Stimulated activated CD4-positive, alpha-beta T cell treated with anti-CD3 and anti-CD28 coated beads, Interleukin-1b, Interleukin-23, amount 100 ng/mL, for 48 hours (primary cell): ENCODE measurements at places on chromosomes 1 and 21.

- DNase-seq, result no peak
These were observed 819.3 kb downstream of the BRINP3 start for GRCh38 chr1:189658381-189658780.

- DNase-seq, result no peak
These were observed 1.5 kb downstream of the CACHD1 start for GRCh38 chr1:64471218-64472039.

GRCh38 chr1:57162607-57163261 is 196.9 kb upstream of the C8B start:
- no peak for DNase-seq

- DNase-seq, result no peak
These were observed 31.7 kb upstream of the GPR37L1 start for GRCh38 chr1:202090994-202091393.

GRCh38 chr1:115694805-115695204 is 53.0 kb downstream of the VANGL1 start:
- DNase-seq, result no peak

DNA sequence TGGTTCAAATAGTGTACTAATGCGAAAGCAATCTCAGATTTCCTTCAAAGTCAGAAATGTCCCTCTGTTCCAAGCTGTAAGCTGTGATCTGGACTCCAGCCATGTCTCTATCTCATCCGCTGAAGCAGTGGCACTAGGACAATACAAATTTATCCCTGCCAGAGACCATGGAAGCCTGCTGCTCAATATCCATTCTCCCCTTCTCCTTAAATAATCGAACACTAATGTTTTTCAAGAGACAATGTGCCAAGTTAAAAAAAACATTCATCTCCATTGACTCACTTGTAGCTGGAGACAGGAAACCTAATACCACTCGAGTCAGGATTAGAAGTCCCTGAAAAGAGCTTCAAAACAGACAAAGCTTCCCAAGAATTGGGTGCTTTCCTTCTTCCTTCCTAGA is 38.5 kb upstream of the PGBD5 start:
- no peak for DNase-seq

DNA sequence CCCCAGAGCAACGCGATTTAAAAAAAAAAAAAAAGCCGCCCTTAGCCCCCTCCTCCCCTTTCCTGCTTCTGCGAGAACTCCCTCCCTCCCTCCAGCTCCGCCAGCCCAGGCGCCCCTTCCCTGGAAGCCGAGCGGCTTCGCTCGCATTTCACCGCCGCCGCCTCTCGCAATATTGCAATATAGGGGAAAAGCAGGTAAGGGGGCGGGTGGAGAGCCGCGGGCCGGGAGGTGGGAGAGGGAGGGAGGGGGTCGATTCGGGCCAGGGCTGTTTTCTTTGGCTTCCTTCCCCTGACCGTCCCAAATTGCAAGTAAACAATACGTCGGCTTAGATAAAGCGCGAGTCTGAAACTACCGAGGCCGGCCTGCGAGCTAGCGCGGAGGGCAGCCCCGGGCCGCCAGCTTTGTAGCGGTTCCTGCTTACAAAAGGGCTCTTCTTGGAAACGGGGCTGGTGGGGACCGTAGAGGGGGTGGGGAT is 408 bp downstream of the LMO4 start:
- DNase-seq, result peak; percentile 23

GRCh38 chr1:105396001-105396400 is 1646.3 kb downstream of the AMY1C start:
- no peak for DNase-seq

- no peak for DNase-seq
These were observed 29.9 kb upstream of the CTBS start for GRCh38 chr1:84603941-84604830.

DNA sequence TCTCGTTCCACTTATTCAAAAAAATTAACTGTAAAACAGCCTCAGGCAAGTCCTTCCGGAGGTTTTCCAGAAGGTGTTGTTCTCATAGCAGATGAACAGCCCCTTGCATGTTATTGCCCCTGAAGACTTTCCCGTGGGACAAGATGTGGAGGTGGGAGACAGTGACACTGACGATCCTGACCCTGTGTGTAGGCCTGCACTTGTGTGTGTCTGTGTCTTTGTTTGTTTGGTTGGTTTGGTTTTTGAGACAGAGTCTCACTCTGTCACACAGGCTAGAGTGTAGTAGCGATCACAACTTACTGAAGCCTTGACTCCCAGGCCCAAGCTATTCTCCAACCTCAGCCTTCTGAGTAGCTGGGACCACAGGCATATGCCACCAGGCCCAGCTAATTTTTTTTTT is 12.6 kb downstream of the ETV3L start:
- no peak for DNase-seq
